Fibroblast of villous mesenchyme (primary cell): ENCODE measurements at places on chromosomes 2 and 18. TPM values are rescaled to one million over a fixed set of nuclear protein-coding genes. Genes with fewer than 3 reads are reported as not detected.

- no peak for DNase-seq
Observed at GRCh38 chr18:47166294-47166693, 9.9 kb downstream of the IER3IP1 start.

GRCh38 chr2:5409898-5410381, 282.2 kb upstream of the SOX11 start:
- no peak for DNase-seq

DNA sequence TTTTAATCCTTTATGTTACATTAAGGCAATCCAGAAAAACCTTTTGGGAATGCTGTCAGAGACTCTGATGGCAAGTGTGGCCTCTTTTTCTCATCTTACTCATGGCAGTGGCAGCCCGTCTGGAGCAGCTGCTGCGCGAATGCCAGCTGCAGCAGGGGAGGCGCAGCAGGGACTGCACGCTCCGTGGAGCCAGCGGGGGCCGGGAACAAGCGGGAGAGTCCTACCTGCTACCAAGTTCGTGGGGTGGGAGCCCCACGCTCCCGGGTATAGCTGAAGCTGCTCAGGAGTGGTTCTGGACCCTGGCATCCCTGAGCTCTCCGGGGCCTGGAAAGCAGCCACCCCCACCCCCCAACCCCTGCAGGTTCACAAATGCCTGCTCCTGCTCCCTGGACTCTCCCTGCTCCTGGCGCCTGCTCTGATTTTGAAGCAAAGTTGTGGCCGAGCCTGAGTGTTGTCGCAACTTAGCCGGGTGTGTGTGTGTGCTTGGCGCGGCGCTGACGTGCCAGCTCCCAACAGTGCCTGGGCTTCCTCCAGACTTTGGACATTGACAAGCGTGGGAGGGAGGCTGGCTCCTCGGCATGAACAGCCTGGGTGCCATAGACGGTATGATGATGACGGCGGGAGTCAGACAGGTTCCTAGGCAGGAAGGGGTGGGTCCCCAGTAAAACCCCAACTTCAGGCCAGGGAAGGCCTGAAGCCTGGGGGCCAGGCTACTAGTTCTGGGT, 21.7 kb downstream of the TMX3 start:
- DNase-seq = no peak

DNA sequence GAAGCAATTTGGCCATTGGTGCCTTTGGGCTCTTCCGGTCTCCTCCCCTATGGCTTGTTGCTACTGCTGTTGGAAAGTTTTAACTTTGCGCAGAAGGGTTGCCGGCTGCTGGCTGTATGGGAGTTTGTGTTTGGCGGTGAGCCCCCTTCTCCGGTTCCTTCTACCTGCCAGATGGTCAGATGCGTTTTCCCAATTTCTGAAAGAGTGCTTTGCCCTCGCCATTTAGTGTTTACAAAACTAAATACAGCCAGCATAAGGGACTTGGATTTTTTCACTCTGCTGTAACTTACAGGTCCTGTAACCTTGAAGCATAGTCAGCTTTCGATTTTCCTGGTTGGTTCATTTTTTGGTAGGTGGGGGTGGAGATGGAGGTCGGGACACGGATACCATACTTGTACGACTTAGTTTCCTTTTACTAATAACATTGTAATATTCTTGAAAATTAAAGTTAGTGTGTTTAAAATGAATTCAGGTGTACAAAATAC, 604 bp downstream of the COQ10B start:
- peak; percentile 96 for DNase-seq

DNA sequence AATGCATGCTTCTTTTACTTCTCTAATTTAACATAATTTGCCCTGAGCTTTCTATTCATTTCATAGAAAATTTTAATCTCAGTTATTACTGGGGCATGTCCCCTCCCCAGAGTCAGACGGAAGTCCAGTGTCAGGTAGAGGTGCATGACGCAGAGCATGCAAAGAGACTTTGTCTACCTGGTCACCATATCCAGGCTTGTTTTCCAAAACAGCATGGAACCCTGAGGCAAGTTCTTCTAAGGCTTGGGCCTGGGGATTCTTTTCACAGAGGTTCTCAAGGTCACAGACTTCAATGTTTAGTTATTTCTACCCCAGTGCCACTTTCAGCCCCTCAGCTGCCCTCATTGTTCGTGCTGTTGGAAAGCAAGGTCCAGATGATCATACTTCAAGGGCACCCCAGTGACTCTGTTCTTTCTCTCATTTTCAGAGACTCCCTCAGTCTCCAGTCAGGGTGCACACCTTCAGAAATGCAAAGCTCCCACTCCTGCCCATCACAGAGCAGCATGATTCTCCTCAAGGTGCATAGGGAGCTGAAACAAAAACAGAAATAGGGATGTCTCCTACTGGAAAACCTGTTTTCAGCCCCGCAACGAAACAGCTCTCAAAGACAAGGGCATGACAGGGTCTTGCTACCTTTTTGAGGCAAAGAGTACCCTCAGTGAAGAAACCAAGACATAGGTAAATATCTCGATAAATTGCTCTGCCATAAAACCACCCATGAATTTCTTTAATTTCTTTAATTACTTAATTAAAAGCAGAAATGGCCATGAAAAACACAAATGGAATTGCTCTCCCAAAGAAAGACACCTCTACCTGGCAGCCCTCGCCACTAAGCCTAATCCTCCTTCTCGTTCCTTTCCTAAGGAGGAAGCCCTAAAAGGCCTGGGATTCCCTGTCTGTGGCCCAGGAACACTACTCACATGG, 9.5 kb upstream of the EVA1A start:
- no peak for DNase-seq

- no peak for DNase-seq
Observed at GRCh38 chr2:148282201-148282600, 261.3 kb downstream of the MBD5 start.

GRCh38 chr2:50853441-50853840, 178.5 kb downstream of the NRXN1 start:
- DNase-seq = no peak

DNA sequence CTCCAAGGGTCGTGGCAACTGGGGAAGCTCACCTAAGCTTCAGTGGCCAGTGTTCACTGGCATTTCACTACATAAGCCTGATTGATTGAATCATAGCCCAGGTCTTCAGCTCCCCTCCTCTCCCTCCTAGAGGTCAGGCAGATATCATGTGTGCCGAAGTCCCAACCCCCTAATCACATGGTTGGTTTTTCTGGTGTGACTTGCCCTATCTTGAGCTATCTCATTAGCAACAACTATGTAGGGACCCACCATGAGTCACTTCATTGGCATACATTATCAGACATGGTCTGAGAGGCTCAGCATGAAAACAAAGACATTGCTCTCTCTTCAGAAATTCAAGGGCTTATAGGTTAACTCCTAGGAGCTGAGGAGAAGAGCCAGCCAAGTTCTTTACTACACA, 76.8 kb downstream of the LYPD1 start:
- no peak for DNase-seq

DNA sequence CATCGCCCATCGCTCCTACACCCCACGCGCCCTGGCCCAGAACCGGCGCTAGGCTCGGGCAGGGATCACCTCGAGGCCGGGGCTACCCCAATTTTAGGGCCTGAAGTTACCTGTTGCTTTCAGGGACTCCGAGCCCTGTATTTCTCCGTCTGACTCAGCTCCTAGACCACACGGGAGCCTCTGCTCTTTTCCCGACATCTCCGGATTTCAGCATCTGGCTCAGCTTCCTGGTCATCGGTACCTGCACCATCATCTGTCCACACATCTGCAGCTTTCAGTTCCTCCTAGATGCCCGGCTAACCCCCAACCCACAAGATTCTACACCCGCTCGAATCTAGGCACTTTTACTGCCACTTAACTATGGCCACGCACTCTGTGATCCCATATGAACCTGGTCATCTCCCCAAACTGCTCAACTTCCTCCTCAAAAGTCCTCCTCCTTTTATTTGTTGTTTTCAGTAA, 12.1 kb upstream of the HMSD start:
- DNase-seq = no peak

- DNase-seq = peak; percentile 67
Observed at GRCh38 chr18:7817575-7818230, 250.6 kb downstream of the PTPRM start.

Gene INHA
- 0.43 and 0.64 TPM in 2 replicates for total RNA-seq

Gene MOGAT1
- not detected in 2 replicates for total RNA-seq

Gene OSBPL1A
- total RNA-seq = 23.3 and 24.5 TPM in 2 replicates

Gene C2orf80
- not detected in 2 replicates for total RNA-seq

Gene LRP1B
- total RNA-seq = 1.6 and 2.2 TPM in 2 replicates

Gene FARP2
- total RNA-seq = 34.1 and 37.6 TPM in 2 replicates

Gene MCFD2
- 107 and 196 TPM in 2 replicates for total RNA-seq

Gene IMPA2
- total RNA-seq = 17.4 and 41.5 TPM in 2 replicates

Gene TWIST2
- total RNA-seq = 47.4 and 58.7 TPM in 2 replicates

Gene REG3A
- not detected in 2 replicates for total RNA-seq
